ENCODE measurements at places on chromosomes 5 and 9. TPM values are rescaled to one million over a fixed set of nuclear protein-coding genes. Genes with fewer than 3 reads are reported as not detected.

HMMR gene
- 12.2 TPM for total RNA-seq

TGFBI gene
- 136 TPM for total RNA-seq

POU5F2 gene
- total RNA-seq: 4.9 TPM

GABRA6 gene
- not detected for total RNA-seq

ARSI gene
- 2.6 TPM for total RNA-seq

GRCh38 chr5:91311697-91312501, 71.2 kb downstream of the ARRDC3 start:
- peak; percentile 54 for DNase-seq

- no peak for DNase-seq
Observed at GRCh38 chr9:114682846-114683245, 854 bp upstream of the TEX48 start.

- no peak for DNase-seq
Observed at GRCh38 chr9:6214903-6215302, 704 bp upstream of the IL33 start.

DNA sequence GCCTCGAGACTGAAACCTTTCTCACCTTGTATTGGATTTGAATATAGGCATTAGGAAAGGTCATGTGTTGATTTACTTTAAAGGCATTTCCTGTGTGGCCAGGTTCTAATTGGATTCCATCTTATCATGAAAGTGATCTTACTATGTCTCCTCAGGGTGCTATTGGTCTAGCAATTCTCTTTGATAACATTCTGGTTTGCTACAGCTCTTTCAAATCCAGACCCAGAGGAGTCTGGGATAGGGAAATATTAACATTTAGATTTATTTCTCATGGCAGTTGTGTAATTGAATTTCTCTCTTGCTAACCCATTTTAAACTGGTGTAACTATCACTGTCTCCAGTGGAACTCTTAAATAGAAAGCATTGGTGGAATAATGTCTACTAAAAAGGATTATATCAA, 69.9 kb upstream of the NMUR2 start:
- DNase-seq: no peak

GRCh38 chr5:142969624-142970439, 199.7 kb downstream of the ARHGAP26 start:
- no peak for DNase-seq

DNA sequence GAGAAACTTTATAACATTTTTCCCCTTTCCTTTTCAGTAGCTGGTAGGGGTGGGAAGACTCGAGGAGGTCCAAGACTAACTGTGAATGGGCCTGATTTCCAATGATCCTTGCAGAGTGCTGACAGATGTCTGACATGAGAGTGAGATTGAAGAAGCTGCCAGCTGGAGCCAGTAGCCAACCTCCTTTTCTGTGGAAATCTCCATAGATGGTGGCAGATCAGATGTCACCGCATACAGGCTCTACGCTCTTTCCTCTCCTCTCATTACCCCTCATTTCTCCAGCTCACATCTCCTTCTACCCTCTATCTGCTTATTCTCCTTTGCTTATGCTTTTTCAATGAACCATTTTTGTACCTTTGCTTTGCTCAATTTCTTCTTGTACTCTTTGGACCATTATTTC, 395.2 kb upstream of the TNC start:
- no peak for DNase-seq

DNA sequence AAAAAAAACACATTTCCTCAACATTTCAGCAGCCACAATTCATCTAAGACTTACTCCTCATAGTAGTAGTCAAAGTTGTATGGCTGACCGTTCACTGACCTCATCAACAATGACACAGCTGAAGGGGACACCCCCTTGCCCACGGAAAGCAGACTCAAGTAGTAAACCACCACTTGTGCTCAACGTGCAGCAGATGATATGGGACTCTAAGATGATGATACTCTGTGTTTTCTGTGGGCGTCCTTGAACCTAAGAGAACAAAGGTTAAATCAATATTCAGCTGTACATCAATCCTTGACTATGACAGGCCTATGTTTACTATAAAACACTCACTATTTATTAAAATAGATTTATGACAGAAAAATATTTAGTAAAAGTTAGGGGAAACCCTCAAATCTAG, 71.6 kb downstream of the SETX start:
- no peak for DNase-seq

GRCh38 chr5:1551426-1552301, 27.9 kb upstream of the LPCAT1 start:
- DNase-seq: no peak

GRCh38 chr5:134038138-134038537, 33.4 kb upstream of the VDAC1 start:
- DNase-seq: no peak

DNA sequence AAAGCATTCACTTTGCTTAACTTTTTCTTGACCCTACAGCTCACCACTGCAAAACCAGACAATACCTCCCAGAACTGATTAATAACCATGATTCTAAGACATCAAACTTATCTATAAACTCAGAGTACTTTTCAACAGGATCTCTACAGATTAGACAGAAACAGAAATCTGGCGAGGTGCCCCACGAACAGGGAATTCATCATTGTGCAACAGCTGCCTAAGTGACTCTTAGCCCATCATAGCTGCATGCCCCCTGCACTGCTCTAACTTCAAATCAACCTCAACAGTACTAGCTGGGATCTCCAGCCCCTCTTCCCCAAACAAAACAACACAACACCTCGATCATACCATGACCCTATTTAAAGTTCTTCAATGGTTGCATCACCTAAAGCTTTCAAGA, 16.1 kb upstream of the COL23A1 start:
- no peak for DNase-seq

GRCh38 chr9:108528231-108528630, 327.6 kb downstream of the ACTL7B start:
- DNase-seq: no peak

GRCh38 chr5:168989731-168990505, 311.0 kb downstream of the SLIT3 start:
- no peak for DNase-seq

GRCh38 chr5:89686081-89686765, 723.3 kb downstream of the CETN3 start:
- peak; percentile 4 for DNase-seq
